ENCODE measurements at places on chromosomes 11 and 22.

DNA sequence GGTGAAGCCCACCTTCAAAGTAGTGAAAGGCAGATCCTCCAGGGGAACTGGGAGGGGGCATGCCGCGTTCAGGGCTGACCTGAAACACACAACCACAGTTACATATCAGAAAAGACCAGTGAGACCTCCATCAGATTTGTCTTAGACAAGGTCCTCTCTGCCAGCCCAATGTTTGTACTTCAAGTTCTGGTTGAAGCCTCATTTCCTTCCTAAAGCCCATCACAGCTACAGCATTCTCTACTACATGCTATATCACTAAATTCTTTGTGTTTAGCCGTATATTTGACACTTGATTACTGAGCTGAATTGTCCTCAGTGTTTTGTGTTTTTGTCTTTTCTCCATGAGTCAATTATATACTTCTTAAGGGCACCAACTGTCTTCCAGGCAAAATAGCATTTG, 40.1 kb downstream of the PI4KA start:
- DNase-seq, result no peak

DNA sequence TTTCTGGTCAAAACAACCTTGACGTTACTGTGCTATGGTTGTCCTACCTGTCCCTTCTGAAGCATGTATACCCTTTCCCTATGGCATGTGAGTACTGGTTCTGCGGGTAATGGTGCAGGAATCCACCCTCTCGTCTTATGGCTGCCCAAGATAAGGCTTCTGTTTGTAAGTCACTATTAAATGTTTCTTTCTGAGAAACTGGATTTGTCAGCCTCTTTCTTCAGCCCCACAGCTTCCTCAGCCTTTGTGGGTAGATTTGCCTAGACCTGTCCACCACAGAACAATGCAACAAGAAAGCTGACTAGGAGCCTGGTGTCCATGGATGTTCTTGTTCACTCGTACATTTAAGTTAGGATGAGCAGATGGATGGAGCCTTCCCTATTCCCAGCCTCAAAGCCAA, 14.4 kb downstream of the MMP7 start:
- no peak for DNase-seq

- DNase-seq, result no peak
Measured at GRCh38 chr11:7167976-7168740, 79.4 kb downstream of the RBMXL2 start.

DNA sequence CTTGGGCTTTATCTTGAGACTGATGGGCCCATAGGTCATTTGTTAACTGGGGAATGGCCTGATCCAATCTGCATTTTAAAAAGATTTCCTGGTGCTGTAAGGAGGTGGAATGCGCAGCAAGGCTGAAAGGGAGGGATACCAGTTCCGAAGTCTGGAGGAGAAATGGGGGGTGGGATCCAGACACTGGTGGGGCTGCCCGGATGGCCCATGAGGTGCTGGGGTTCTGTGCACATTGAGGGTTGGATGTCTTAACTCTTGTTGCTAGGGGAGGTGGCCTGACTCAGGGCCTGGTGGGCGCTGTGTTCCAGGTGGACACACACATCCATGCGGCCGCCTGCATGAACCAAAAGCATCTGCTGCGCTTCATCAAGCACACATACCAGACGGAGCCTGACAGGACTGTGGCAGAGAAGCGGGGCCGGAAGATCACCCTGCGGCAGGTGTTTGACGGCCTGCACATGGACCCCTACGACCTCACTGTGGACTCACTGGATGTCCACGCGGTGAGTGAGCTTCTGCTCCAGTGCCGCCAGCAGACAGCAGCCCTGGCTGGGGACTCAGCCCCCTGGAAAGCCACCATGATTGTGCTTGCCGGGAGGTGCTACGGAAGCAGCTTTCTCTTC, 38.1 kb downstream of the AMPD3 start:
- DNase-seq, result no peak

- DNase-seq, result peak; percentile 51
Measured at GRCh38 chr11:72683782-72684200, 9.6 kb upstream of the PDE2A start.

DNA sequence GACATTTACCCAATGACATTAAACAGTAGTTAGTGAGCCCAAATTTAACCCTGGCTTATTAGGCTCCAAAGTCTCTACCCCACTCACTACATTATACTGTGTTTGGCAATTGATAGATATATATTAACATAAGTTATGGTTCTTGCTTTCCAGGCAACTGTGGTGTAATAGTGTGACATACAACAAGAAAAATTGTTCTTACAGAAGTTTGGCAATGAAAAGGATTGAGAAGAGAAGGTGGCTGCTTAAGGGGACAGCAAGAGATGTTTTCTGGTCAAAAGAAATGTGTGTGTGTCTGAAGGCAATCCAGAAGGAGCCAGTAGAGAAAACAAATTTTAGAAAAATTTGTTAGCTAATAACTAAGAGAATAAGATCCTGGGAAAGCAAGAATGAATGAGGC, 132.4 kb downstream of the SWAP70 start:
- no peak for DNase-seq

DNA sequence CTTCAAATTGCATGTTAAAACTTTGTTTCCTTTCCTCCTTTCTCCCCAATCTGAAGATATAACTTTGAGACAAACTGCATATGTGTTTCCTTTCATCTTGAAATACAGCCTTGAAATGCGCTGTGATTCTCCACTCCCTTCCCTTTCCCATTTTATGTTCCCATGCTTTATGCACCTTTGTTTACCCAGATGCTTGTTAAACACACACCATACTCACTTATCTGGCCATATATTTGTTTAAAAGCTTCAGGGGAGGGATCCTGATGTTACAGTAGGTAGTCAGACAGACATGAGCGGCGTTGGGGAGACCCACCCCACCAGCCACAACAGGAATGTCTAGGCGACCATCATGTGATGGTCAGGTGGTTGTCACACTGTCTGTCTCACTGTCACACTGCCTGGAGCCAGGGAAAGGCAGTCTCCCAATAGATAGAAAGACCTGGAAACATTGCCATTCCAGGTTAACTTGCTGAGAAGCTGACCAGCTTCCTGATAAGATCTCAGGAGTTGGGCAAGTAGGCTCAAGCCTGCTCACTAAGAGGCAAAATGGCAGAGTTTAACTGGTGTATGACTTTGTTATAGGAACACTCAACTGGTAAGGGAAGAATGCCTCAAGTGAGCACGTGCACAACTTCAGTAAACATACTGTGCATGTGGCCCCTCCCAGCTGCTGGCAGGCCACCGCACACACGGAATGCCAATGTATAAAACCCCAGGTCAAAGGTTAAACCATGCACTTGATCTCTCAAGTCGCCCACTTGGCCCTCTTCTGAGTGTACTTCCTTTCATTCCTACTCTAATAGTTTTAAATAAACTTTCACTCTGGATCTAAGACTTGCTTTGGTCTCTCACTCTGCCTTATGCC, 23.5 kb upstream of the MSANTD2 start:
- no peak for DNase-seq

DNA sequence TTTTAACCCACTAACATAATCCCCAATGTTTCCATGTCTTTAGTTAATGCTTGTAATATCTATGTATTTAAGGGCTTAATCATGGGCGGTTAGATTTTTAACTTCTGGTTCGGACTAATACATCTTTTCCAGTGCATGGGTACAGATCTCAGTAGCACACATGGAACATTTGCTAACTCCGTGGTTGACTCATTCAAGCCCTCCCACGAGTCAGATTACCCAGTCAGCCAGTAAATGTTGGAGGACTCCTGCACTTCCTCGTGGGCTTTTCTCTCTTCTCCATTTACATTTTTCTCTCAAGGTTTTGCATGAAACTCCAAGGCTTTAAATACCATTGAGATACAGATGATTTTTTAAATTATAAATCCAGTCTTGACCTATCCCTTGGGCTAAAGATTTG, 313.9 kb downstream of the ST3GAL4 start:
- DNase-seq, result no peak

GRCh38 chr11:113274713-113275582, 39.4 kb upstream of the TTC12 start:
- no peak for DNase-seq

DNA sequence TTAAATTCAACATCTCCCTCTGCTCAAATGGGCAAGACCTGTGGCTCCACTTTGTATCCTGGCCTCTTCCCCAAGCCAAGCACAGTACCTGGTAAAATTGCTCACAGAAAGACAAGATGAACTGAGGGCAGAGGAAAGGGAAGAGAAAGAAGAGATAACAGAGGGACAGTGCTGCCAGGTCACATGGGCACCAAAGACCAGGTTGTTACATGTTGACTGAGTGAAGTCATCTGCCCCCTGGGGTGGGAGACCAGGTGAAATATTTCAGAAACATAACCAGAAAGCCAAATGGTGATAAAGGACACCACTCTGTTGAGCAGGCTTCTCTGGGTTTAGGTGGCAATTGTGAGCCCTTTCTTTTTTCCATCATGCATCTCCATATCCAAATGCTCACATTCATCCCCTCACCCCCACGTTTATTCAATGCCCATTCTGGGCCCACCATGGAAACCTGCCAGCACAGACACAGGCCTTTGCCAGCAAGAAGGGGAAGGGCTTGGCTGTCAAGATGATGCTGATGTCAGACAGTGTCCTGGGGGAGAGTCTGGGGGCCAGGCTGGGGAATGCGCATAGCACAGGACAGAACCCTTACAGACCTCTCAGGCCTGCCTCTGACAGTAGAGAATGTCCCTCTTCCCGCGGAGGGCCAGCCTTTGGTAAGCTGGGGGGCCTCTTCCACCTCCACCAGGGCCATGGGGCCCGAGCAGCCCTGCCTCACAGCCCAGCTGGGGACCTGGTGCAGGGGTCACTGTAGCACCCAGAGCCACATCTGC, 51.6 kb downstream of the DGCR2 start:
- DNase-seq, result no peak

DNA sequence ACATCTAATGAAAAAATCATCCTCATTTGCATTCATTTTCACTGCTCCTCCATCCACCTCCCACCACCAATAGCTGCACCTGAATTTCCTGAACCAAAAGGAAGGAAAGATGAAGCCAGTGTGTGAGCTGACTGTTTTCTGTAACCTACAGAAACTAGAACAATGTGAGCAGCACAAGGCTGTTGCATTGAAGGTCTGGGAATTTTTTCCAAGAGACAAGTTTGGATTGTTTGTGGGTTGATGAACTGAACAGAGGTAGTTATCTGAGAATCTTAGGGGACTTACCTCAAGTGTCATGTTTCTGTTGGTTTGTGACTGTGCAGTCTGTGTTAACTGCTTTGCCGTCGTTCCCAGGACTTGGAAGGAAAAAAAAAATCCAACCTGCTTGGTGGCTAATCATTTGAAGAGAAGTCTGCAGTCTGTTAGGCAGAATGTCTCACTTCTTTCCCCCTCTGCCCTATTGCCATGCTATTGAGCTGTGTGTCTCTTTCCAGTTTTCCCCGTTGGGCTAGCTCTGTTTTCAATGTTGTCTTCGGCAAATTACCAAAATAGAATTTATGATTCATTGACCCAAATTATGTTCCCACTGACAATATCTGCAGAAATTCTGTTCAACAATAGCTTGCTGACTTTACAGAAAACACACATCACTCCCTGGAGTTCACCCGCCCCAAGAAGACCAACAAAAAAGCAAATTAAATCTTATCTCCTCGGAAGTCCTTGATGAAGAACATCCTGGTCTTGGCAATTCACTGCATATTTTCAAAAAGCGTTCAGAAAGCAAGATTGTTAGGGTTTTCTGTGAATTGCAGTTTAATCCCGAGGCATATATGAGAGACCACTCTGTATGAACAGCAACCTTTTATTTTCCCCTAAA, 76.0 kb downstream of the SC5D start:
- DNase-seq, result no peak

GRCh38 chr11:94525546-94526324, 13.5 kb downstream of the C11orf97 start:
- DNase-seq, result no peak

GRCh38 chr11:123218451-123218850, 23.4 kb upstream of the CLMP start:
- DNase-seq, result no peak

DNA sequence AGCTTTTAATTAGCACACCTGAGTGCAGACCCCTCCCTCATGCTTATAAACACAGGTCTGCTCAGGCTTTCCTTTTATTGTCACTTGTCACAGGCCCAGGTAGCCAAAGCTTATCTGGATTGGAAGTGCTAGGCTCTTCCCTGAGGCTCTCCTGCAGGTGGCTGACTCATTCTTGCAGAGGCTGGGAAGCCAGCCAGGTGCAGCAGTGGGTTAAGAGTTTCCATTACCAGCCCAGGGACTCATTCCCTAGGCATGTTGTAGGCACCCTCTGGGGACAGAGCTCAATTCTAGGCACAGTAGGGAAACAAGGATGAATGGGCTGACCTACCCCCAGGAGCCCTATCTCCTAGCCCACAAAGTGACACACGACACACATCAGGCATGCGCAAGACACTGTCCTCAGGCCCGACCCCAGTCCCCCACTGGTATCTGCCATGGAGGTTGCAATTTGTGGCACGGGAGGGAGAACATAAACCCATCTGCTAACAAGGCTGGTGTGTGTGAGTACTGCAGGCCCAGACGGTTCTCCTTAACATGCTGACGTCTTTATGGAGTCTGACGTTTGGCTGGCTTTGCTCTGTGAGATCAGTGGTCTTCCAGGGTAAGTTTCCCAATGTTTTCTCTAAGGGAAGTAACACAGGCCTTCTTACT, 94.2 kb downstream of the ABTB2 start:
- no peak for DNase-seq

- no peak for DNase-seq
Measured at GRCh38 chr22:25030636-25031035, 78.1 kb downstream of the KIAA1671 start.

DNA sequence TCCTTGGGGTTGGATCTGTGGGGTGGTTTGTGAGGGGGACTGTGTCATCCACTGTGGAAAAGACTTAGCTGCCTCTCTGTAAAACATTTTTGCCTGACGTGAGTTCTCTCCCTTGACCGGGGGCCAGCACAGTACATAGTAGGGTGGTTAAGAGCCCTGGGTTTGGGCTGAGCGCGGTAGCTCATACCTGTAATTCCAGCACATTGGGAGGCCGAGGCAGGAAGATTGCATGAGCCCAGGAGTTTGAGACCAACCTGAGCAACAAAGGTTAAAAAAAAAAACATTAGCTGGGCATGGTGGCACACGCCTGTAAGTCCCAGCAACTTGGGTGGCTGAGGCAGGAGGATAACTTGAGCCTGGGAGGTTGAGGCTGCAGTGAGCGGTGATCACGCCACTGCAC, 74.7 kb upstream of the WNT7B start:
- no peak for DNase-seq

Measured in activated T-helper 1 cell treated with anti-CD3 and anti-CD28 coated beads, Interleukin-2, amount 50 U/mL, for 16 hours (primary cell).